ENCODE measurements at places on chromosomes 6 and 20.

DNA sequence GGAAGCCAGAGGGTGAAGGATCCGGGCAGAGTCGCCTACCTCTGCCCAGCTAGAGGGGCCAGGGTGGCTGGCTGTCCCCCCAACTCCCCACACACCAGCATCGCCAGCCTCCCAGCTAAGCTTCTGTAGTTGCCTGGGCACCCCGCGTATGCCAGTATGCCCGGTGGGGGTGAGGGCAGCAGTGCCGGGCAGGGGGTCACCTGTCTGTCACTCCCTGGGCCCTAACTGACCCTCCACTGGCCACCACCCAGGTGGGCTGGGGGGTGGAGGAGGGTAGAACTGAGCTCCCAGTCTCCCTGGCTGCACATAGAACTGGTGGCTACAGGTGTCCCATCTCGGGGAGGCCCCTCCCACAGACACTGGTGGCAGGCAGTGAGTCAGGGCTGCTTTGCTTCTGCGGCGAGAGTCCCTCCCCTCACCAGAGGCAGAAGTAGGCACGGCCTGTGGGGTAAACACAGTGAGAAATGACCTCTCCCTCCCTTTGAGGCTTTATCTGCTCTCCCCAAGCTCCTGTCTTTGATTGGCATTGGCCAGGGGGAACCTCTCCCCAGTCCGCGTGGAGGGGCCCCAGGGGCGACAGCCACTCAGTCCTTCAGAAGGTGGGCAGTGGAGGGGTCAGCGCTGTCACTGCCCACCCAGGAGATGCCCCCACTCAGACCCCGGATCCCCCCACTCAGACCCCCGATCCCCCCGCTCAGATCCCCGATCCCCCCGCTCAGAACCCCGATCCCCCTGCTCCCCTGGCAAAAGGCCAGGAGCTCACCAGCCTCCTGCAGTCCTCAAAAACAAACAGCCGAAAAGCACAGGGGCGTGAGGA lies 2.5 kb downstream of the NTSR1 start:
- DNase-seq: peak; percentile 46

- DNase-seq: no peak
Observed at GRCh38 chr20:10747019-10747418, 73.2 kb upstream of the JAG1 start.

GRCh38 chr20:3082306-3082951 lies 2.1 kb downstream of the AVP start:
- no peak for DNase-seq

- DNase-seq: no peak
Observed at GRCh38 chr20:49460916-49461315, 21.6 kb downstream of the KCNB1 start.

GRCh38 chr6:98842342-98843180 lies 8.2 kb downstream of the POU3F2 start:
- DNase-seq: no peak

DNA sequence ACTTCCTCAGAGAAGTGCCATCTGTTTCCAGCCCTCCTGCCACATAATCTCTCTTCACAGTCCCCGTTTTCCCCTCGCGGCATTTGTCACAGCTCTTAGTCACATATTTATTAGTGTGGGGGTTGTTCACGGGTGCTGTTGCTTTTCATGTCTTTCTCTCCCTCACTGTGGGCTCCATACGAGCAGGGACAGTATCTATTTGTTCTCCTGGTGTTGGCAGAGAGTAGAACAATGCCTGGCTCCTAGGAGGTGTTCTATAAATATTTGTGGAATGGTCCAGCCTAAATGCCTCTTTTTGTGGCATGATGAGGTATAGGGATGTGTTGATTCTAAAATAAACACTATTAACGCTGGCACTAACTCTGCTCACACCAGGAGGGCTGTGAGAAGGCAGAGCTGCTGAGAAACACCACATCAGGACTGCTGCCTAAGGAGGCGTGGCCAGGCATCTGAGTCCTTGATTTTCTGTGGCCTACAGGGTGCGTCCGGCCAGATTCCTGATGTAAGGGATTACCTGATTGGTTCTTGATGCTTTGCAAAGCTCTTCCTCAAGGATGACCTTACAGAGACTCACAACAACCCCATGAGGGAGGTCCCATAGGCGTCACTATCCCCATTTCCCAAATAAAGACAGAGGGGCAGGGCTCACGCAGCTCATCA lies 219.8 kb upstream of the ARID1B start:
- no peak for DNase-seq

DNA sequence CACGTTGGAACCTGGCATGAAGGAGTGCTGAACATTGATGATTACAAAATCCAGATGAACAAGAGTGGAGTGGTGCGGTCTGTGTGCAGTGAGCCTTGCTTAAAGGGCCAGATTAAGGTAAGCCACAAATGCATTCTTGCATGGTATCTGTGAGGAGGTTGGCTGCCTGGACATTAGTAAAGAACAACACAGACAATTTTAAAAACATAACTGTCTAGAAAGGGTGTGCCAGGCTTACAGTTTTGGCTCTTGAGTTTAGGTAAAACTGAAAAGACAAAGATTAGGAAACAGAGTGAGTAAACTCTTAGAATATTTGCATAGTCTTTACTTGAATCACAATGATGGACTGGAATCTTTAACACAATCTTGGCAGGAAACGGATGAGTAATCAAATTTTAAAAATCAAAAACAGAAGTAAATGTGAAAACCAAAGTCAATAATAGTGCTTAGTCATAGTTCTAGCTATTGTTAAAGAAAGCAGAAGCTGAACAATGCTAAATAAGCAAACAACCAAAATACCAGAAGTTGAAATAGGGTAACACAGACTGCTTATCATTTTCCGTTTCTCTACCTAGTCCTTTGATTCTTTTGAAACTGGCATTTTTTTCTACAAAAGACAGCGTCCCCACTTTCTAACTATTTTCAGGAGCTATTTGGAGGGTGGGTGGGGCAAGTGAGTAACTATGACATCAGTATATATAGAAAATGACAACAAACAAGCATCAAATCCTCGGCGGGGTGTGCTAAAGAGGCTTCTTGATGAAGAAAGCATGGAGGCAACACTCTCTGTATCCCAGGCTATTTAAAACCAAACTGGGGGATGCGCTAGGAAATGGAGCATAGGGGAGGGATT lies 185.8 kb upstream of the RAB32 start:
- DNase-seq: peak; percentile 6

GRCh38 chr20:48154040-48154765 lies 368.9 kb upstream of the SULF2 start:
- no peak for DNase-seq

DNA sequence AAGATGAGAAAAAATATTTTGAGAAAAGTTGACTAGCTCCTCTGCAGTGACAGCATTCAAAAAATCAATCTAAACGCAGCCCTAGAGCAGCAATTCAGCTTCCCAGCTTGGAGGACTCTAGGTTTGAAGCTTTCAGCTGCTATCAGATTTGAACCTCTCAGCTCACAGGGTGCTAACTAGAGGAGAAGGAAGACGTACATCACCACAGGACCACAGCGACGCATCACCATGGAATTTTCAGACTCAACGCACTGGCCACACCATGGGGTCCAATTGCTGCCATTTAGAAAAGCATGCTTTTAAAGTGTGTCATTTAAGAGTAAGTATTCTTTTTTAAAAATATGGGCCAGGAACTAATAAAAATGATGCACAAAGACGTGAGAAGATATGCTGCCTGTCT lies 45.0 kb upstream of the FUCA2 start:
- DNase-seq: no peak

DNA sequence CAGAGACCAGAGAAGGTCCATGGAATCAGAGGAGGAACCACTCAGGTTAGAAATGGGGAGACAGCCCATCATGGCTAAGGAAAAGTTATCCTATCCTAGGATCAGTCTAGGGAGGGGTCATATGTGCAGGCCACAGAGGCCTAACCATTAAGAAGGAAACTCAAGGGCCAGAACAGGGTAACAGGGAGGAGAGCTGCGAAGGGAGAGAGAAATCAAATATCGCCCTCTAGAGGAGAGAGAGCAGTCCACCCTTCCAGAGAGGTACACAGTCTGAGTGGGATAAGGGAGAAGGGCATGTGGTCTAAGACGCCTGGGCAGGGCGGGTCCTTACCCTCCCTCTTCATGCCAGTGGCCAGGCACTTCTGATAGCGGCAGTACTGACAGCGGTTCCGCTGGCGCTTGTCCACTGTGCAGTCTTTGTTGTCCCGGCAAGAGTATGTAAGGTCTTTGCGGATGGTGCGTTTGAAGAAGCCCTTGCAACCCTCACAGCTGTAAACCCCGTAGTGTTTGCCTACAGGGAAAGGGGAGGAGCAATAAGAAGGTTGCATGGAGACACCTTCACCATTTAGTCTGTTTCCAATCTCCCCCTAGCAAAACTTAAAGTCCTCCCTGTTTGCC lies 2.9 kb downstream of the RXRB start:
- DNase-seq: peak; percentile 92

GRCh38 chr6:151004383-151005024 lies 139.0 kb downstream of the MTHFD1L start:
- peak; percentile 8 for DNase-seq

GRCh38 chr6:30914854-30915590 lies 984 bp downstream of the VARS2 start:
- DNase-seq: peak; percentile 23

DNA sequence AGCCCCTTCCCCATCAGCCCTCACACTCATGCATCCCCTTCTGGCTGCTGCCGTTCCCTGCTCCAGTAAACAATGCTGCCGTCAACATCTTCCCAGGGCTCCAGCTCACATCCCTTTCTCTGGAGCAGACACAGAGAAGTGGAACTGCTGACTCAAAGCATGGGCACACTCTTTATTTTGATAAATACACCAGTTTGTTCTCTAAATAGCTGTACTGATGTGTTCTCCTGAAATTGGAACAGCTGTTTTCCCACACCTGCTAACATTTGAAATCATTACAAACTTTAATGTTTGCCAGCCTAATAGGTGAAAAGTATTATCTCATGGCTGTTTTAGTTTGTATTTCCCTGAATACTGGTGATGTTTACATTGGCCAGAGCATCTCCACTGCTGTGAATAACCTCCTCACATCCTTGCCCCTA lies 102.1 kb upstream of the NXT1 start:
- DNase-seq: no peak

- no peak for DNase-seq
Observed at GRCh38 chr6:47371870-47372255, 62.2 kb upstream of the TNFRSF21 start.

DNA sequence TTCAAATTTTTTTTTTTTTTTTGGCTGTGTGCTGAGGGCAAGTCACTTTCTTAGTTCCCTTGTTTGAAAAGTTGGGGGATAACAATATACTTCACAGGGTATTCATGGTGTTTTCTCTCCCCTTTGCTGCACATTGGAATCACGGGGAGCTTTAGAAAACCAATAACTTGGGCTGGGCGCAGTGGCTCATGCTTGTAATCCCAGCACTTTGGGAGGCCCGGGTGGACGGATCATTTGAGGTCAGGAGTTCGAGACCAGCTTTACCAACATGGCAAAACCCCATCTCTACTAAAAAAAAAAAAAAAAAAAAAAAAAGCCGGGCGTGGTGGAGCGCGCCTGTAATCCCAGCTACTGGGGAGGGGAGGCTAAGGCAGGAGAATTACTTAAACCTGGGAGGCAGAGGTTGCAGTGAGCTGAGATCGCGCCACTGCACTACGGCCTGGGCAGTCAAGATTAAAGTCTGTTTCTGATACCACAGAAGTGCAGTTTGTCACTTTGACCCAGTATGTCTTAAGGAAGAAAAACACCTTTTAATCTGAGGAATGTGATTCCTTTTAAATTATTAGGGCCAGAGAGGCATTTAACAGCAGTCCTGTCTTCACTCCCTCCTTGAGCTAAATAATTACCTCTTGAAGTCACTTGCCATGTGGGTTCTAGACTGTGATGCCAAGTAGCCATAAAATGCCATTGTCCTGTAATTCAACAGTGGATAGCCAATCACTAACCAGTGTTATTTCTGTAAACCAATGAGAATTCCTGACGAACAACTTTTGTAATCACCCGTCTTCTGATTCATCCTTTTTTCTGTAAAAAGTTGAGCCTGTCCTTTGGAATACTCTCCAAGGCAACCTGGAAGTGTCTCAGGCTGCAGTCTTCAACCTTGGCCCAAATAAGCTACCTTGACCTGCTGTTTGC lies 16.1 kb downstream of the SRSF3 start:
- DNase-seq: no peak

DNA sequence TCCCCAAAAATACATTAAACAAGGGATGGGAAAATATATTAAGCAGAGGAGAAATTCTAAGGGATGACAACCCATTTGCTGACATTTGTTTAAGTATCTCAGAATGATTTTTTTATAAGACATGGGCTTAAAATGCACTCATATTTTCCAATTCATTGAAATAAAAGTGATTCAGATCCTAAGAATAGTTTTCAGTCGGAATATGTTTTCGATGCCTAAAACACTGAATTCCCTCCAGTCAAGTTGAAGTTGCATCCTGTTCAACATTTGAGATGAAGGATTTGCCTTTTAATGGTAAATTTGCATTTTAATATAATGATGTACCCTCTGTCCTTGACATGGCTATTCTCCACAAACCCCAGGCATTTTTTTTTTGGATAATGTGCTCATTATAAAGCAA lies 79.3 kb downstream of the PTCHD4 start:
- no peak for DNase-seq

- DNase-seq: no peak
Observed at GRCh38 chr20:36688630-36689029, 42.6 kb upstream of the SLA2 start.

- no peak for DNase-seq
Observed at GRCh38 chr6:33416386-33417127, 1.4 kb downstream of the CUTA start.

DNA sequence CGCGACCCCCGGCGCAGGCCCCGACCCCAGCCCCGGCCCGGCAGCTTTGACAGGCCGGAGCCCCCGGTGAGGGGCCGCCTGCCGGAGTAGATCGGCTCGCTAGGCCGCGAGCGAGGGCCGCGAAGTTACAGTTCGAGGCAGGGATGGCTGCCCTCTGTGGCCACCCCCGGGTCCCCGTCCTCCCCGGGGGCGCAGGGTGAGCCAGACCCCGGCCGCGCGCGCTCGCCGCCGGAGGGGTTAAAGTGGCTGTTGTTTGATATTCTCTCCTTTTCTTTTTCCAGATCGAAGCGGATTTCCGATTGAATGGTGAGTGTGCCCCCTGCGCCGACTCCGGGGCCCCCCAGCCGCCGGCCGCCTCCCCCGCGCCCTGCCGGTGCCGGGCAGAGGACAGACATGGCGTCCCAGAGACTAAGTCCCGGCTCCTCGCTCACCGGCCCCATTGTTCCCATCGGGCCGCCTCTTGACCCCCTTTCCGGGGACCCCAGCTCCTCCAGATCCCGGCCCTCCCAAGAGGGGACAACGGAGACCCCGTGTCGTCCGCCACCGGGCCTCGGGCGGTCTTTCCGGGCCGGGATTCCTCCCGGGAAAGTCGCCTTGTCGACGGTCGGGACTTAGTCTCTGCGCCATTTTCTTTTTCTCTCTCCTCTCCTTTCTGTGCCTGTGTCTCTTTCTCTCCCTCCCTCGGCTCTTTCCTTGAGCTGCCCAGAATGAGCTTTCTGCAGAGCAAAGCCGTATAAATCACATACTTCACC lies 704 bp downstream of the TOP1 start:
- peak; percentile 32 for DNase-seq

GRCh38 chr6:83113258-83113657 lies 45.8 kb downstream of the DOP1A start:
- DNase-seq: no peak

- peak; percentile 28 for DNase-seq
Observed at GRCh38 chr6:154901876-154902552, 93.1 kb upstream of the TIAM2 start.

- no peak for DNase-seq
Observed at GRCh38 chr6:150610584-150610983, 10.9 kb downstream of the PLEKHG1 start.

Measured in hematopoietic multipotent progenitor cell treated with erythropoietin and hydrocortisone succinate and interleukin-3 and kit ligand, for 8 days (in vitro differentiated cells).